ENCODE measurements at places on chromosomes 16 and 17.
A peak's percentile ranks its signal among the peaks of the same experiment; 100 is the strongest.

DNA sequence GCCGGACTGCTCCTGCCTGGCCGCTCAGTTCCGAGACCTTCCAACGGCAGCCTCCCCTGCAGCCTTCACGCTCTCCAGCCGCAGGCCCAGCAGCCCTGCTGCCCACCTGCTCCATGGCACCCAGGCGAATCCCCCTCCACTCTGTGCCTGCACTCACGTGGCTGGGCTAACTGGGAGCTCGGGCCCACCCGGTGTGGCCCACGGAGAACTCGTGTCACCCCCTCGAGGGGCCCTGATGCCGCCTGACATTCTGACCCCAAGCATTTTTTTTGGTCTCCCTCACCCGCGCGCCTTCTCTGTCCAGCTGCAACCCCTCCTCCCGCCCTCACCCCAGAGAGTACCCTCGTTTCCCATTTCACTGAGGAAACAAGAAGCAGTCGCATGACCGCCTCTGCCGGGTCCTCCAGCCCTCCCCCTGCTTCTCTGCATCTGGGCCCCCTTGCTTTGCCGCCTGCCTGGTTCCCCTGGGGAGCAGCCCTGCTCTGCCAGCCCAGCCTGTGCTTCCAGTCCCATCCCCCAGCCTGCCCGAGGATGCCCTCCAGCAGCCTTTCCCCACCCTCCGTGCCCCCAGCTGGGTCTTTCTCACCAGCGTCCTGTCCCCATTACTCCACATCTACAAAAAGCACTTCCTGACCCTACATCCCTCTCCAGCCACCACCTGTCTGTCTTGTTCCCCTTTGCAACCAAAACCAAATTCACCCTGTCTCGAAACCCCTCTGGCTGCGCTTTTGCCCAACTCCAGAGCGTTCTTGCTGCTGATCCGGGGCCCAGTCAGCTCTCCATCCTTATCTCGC, 146.4 kb upstream of the CHMP6 start:
- DNase-seq = no peak

- DNase-seq = no peak
Measured at GRCh38 chr16:54652201-54652770, 278.4 kb upstream of the IRX5 start.

- no peak for DNase-seq
Measured at GRCh38 chr16:64426131-64426666, 695.7 kb downstream of the CDH11 start.

GRCh38 chr16:23917621-23918020, 81.8 kb downstream of the PRKCB start:
- no peak for DNase-seq

DNA sequence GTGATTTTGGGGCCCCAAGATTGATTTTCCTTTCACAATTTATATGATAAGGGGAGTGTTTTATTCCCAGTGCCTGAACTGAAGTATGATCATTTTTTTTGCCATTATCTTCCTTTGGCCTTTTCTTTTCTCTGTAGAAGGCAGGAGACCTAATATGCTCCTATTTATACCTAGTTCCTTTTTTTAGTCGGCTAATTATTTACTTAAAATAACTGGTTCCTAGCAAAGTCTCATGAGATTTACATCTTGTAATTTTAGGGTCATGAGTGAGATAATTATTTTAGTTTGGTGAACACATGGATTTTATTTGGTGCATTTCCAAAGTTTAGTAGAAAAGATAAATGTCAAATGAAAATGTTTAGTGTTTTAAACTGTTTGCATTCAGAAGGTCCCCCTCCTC, 24.8 kb downstream of the SEC14L1 start:
- DNase-seq = no peak

GRCh38 chr16:52825892-52826291, 226.8 kb downstream of the CHD9NB start:
- DNase-seq = no peak

- no peak for DNase-seq
Measured at GRCh38 chr17:42429726-42430447, 6.8 kb upstream of the CAVIN1 start.

DNA sequence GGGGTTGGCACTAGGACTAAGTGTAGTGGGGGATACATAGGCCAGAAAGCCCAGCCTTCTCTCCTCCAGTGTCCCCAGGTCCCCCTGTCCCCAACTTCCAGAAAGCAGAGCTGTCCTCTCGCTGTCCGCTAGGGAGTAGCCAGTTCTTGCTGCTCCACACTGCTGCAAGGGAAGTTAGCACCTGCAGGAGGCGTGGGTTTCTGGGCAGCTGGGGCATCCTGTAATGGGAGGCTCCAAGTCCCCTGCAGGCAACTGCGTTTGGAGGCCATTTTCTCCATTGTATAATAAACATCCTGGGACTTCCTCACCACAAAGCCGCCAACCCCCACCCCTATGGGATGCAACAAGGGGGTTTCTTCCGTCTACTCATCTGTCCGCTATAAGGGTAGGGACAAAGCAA, 1.7 kb downstream of the RPRML start:
- peak; percentile 38 for DNase-seq

GRCh38 chr17:64320613-64321553, 57.8 kb upstream of the TEX2 start:
- peak; percentile 71 for DNase-seq

GRCh38 chr17:63262751-63263476, 183.2 kb downstream of the CYB561 start:
- DNase-seq = no peak

- no peak for DNase-seq
Measured at GRCh38 chr17:80427366-80428282, 12.7 kb downstream of the ENDOV start.

- no peak for DNase-seq
Measured at GRCh38 chr17:65925606-65926307, 266.2 kb downstream of the CEP112 start.

GRCh38 chr16:972316-973002, 1.7 kb upstream of the LMF1 start:
- DNase-seq = no peak

DNA sequence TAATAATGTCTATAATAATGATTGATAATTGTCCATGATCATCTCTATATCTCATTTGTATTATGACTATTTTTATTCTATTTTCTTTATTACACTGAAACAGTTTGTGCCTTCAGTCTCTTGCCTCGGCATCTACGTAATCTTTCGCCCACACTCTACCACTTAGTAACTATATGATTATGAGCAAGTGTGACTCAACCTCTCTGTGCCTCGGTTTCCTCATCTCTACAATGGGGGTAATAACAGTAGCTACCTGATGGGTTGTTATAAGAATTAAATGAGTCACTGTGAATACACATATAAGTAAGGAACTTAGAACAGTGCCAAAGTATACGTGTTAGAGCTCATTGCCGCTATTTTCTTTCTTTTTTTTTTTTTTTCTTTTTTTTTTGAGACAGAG, 3.7 kb upstream of the SLC16A11 start:
- DNase-seq = no peak

DNA sequence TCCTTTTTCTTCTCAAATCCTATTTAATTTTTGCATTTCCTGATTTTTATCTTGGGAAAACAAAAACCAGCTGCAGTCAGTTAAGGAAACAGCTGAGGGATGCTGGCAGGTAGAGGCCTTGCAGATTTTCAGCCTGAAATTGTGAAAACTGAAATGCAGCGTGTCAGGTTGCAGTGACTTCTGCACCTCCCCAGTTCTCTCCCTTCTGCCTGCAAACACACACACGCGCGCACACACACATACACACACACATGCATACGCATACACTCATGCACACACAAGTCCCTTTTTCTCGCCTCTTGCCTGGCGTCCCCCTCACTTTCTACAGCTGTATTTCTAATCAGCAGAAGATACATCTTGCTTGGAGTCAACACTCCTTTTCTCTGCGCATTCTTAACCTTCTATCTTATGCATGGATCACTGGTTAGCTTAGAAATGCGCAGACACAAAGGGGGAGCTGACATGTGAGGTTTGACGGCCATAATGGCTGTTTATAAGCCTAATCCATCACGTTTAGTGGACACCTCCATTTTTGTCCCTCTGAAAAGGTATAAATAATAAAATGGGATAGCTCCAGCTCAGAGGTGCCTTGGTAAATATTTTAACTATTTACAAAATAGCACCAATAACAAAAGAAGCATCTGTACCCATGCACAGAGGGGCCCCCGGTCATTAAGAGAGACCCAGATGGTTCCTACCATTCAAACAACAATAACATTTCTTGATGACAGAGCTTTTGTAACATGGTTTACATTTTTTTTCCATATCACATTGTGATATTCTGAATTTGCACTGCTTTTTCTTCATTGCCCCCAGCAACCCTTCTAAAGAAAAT, 392.1 kb upstream of the SALL1 start:
- no peak for DNase-seq

- no peak for DNase-seq
Measured at GRCh38 chr17:67223924-67224323, 21.1 kb downstream of the HELZ start.

DNA sequence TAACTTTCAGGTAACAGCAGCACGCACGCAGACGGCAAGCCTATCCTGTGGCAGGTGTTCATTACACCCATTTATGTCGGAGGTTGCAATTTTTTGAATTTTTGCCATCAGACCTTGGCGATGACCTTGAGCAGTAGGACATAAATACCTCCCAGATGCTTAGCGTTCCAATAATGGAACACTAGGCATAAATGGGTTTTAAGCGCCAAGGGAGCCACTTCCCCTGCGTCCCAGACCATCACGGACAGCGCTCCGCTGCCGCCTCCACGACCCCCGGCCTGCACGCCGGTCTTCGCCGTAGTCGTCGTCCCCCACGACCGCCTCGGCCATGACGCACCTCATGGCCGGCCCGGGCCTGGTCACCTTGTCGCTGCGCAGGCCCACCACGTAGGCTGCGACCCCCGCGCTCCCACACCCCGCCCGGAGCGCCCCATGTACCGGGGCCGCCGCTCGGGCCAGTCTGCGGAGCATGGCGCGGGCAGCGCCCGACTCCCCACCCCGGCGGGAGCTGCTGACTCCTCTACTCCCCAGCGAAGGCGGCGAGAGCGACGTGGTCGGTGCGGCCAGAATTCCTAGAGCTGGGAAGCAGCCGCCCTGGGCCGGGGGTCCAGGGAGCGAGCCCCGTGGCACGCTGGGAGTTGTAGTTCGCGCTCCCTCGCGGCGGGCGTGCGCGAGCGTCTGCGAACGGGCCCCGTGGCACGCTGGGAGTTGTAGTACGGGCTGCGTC, 22.7 kb downstream of the TMEM235 start:
- peak; percentile 81 for DNase-seq

- DNase-seq = no peak
Measured at GRCh38 chr17:28097901-28098300, 55.4 kb downstream of the NLK start.

- DNase-seq = peak; percentile 27
Measured at GRCh38 chr17:7213895-7214299, 5.7 kb downstream of the DLG4 start.

- no peak for DNase-seq
Measured at GRCh38 chr16:83532634-83533033, 275.1 kb upstream of the HSBP1 start.

DNA sequence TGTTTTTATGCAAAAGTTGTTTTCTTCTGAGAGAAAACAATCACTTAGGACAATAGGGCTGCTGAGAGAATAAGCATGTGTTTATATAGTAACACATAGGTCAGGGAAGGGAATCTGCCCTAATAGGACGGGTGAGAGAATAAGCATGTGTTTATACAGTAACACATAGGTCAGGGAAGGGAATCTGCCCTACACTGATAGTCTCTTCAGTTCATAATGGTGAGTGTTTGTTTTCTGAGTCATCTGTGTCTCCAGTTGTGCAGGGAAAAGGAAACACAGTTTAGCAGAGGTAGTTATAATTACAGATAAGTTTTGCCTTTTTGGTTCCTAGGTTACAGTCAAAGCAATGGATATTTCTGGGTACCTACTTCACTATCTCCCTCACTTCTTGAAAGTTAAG, 252.3 kb upstream of the CA10 start:
- DNase-seq = no peak

- DNase-seq = no peak
Measured at GRCh38 chr17:34741967-34742366, 162.6 kb downstream of the TMEM132E start.

GRCh38 chr16:5030251-5030870, 3.4 kb downstream of the NAGPA start:
- DNase-seq = no peak

DNA sequence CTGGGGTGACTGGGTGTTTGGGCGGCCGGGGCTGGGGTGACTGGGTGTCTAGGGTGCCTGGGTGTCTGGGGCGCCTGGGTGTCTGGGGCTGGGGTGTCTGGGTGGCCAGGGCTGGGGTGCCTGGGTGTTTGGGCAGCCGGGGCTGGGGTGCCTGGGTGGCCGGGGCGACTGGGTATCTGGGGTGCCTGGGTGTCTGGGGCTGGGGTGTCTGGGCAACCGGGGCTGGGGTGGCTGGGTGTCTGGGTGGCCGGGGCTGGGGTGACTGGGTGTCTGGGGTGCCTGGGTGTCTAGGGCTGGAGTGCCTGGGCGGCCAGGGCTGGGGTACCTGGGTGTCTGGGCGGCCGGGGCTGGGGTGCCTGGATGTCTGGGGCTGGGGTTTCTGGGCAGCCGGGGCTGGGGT, 13.4 kb upstream of the APRT start:
- DNase-seq = no peak

- no peak for DNase-seq
Measured at GRCh38 chr17:67124450-67125148, 80.2 kb downstream of the CACNG1 start.

DNA sequence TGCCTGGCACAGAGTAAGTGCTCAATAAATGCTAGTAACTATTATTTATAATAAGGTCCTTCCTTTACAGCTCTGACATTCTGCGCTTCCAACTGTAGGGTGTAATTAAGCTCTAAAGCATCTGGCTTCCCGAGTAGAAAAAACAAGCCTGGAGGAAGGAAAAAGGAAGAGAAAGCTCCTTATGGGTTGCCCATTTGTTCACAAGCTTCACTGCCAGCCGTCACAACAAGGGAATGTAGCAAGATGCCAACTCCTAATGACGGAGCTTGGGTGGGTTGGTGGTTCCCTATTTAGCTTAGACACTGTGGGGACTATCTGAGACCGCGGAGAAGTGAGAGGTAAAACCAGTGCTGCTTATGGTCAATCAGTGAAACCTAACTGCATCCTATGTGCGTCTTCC, 7.3 kb upstream of the RPRML start:
- no peak for DNase-seq

- no peak for DNase-seq
Measured at GRCh38 chr16:491220-491919, 36.1 kb upstream of the CAPN15 start.

- no peak for DNase-seq
Measured at GRCh38 chr16:67161595-67162058, 1.9 kb downstream of the FBXL8 start.

DNA sequence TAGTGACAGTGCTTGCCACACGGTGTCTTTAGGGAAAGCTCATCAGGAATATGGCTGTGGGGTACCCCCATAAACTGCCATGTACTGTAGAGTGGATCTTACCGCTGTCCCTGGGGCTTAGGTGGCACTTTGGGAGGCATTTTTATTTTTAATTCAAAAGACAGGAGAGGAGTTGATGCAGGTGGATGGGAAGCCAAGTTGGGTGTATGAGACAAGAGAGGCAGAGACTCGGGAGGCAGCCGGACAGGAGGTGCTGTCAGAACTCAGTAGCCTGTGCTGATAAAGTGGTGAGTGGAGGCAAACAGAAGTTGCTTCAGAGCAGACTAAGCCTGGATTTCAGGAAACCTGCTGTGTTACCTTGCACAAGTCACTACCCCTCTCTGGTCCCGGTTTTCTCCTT, 185.9 kb downstream of the TMEM132E start:
- no peak for DNase-seq
